ENCODE measurements at places on chromosomes 2 and 18.

GRCh38 chr2:190216829-190217228, 102.8 kb downstream of the HIBCH start:
- no peak for DNase-seq

DNA sequence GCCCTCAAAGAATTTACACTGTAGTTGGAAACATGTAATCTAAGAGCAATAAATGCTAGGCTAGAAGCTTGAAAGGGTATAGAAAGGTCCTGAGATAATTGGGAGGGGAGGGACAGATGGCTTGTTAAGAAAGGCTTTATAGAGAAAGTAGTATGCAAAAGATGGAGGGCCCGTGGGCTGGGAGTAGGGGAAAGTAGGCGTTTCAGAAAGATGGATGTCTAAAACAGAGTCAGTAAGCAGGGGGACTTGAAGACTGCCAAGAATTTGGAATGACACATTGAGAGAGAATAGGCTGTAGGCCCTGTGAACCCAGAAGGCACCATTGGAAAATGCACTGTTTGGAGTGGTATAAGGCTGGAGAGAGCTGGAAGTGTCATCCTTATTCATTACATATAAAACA, 822 bp downstream of the PSMG2 start:
- no peak for DNase-seq

DNA sequence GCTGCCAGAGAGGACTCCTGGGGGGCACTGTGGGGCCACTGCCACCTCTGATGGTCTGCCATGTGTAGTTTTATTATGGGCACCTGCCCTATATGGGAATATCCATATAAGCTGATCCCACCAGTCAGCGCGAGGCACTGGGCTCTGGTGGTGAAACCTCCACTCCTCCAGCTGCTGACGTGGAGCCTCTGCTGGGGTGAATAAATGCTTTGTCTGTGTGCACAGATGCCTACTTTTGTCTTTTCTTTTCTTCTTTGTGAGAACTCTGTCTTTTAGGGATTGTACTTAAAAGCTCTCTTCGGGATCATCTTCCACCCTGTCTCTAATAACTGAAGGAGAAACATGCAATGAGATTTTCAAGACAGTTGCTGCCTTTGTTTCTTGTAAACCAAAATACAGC, 68.9 kb upstream of the NCK2 start:
- no peak for DNase-seq

DNA sequence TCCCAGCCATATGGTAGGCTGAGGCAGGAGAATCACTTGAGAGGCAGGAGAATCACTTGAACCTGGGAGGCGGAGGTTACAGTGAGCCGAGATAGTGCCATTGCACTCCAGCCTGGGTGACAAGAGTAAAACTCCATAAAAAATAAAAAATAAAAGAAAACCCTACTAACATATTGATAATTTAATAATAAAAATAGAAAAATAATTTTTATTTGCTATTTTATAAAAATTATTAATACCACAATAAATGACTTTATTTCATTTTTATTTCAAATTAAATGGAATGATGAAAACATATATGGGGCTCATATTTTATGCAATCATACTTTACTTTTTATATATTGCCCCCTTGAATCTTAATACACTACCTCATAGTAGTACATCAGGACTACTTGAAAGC, 20.4 kb downstream of the TMEM182 start:
- no peak for DNase-seq

DNA sequence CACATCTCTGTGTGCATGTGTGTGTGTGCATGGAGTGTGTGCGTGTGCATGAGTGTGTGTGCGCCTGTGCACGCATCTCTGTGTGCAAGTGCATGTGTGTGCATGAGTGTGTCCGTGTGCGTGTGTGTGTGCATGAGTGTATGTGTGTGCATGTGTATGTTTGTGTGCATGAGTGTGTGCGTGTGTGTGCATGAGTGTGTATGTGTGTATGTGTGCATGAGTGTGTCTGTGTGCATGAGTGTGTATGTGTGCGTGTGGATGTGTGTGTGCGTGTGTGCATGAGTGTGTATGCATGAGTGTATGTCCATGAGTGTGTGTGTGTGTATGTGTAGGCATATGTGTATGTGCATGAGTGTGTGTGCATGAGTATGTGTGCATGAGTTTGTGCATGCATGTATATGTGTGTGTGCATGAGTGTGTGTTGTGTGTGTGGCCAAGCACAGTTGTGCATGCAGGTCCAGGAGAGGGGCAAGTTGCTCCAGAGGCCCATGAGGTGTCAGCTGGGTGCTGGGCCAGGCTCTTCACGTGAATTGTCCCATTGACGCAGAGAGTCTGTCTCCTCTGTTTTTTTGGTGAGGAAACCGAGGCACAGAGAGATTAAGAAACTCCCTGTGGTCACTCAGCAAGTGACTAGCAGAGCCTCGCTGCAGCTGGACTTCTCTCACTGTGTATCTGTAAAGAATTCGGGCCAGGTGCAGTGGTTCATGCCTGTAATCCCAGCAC, 75.5 kb downstream of the ASB1 start:
- no peak for DNase-seq

DNA sequence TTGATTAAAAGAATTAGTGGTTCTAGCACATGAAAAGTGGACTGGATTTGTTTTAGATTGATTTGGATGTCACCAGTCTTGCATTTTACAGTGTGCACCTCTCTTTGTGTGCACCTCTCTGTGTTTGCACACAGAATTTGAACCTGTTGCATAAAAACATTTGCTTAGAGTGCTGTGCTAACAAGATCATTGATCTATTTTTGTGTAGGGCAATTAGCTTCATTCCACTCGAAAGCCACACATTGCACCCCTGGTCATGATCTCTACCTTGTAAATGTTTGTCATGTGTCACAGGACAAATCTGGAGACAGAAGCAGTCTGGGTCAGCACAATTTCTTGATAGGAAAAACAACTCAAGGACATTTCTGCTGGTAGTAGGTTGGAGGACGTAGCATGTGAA, 258.7 kb upstream of the LINC00305 start:
- DNase-seq: no peak

DNA sequence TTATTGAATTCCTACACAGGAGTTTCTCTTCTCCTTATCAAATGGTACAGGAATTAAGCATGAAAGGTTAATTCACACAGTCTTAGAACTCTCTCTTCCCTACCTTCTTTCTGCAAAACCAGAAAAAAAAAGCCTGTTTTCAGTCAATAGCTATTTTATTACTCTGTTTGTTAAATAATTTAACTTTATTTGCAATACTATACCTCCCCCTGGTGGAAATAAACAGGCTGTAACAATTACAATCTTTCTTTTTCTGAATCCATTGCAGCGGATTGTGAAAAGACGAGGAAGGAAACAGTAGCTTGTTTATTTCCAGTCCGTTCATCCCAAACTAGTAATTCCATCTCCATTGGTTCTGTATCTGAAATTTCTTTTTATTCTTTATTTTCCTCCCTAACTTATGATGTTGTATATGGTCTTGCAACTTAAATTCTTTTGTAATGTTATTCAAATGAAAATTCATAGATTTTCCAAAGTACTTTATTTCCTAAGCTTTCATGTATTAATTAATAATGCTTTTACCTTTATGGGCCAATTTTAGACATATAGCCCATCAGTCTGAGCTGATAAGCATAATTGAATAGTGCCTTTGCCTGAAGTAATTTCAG, 165.2 kb downstream of the SH3BP4 start:
- DNase-seq: no peak

- DNase-seq: no peak
Observed at GRCh38 chr18:75475228-75475627, 47.7 kb upstream of the SMIM21 start.

DNA sequence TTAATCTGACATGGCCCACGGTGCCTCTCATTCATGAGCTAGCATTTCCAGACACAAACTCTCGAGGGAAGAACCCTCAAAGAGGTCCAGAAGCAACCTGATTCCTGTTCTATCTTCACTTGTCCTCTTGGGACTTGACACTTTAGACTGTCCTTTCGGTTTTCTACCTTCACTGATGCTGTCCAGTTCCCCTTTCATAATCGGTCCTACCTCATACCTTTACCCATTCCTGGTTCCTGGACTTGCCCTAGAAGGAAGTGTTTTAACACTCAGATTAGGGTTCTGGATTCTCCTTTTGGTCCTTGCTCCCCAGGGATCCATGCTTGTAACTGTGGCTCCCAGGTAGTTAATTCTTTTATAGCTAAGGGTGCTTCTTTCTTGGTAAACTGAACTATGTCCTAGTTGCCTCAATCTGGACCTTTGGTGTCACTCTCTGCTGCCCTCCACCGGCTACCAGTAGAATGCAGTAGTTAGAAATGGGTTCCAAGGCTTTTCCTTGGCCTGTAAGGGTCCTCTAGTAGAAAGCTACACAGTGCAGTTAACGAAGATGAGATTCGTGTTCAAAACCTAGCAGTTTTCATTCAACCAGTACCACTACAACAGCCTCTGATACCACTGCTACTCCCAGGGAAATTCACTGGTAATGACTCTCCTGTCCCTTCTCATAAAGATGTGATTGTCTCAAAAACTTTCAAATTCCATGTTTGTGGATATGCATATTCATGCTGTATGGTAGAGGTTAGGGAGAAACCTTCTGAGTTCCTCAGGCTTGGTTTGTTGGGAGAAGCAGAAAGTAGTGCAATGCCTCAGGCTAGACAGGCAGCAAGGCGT, 178.1 kb upstream of the CYP26B1 start:
- DNase-seq: no peak

- DNase-seq: no peak
Observed at GRCh38 chr2:100730290-100730868, 89.6 kb upstream of the NPAS2 start.

DNA sequence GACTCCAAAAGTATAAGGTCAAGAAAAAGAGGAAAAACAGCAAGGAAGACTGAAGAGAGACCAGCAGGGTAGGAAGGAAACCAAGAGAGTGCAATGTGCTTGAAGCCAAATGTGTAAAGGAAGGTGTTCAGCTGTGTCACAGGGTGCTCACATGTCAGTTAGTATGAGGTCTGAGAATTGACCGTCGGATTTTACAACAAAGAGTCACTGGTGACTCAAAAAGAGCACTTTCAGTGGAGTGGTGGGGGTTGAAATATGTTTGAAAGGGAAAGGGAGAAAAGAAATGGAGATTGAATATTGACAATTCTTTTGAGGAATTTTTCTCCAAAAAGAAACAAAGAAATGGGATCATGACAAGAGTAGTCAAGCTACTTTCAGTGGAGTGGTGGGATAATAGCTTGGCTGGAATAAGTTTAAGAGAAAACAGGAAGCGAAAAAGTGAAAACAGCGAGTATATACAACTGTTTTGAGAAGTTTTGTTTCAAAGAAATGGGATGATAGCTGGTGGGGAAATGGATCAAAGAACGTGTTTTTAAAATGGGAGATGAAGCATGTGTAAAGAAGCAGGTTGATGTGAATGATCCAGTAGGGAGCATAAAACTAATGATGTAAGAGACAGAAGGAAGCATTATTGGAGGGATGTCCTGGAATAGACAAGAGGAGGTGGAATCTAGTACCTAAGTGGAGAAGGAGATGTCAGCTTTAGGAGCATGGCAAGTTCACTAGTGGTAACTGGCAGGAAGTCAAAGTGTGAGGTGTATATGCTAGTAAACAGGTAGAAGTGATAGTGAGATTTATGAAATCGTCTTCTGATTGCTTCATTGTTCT, 3.6 kb upstream of the TSPYL6 start:
- DNase-seq: no peak

- no peak for DNase-seq
Observed at GRCh38 chr2:3492951-3493614, 26.2 kb downstream of the ADI1 start.

DNA sequence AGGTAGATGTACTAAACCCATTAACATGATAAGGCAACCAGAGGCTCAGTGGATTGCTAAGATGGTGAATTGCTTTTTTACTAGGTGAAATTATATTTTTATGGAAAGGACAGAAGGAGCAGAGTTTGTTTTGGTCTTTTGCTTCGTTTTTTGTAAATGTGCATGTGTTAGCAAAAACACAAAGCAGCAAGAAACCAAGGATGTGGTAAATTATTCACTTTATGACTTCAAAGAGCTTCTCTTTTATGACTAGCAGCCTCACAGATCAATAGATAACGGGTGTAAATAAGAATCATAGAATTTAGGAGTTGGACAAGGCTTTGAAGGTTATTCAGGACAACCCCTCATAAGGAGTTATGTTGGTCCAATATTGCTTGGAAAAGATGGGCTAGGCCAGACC, 615.0 kb downstream of the DPP10 start:
- DNase-seq: no peak

DNA sequence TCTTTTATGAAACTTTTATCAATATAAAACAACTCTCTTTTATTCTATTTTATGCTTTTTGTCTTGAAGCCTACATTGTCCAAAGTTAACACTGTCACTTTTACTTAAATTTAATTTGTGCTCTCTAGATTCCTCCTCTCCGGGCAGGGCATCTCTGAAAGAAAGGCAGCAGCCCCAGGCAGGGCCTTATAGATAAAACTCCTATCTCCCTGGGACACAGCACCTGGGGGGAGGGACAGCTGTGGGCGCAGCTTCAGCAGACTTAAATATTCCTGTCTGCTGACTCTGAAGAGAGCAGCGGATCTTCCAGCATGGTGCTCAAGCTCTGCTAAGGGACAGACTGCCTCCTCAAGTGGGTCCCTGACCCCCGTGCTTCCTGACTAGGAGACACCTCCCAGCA, 447.7 kb upstream of the FANCL start:
- no peak for DNase-seq

DNA sequence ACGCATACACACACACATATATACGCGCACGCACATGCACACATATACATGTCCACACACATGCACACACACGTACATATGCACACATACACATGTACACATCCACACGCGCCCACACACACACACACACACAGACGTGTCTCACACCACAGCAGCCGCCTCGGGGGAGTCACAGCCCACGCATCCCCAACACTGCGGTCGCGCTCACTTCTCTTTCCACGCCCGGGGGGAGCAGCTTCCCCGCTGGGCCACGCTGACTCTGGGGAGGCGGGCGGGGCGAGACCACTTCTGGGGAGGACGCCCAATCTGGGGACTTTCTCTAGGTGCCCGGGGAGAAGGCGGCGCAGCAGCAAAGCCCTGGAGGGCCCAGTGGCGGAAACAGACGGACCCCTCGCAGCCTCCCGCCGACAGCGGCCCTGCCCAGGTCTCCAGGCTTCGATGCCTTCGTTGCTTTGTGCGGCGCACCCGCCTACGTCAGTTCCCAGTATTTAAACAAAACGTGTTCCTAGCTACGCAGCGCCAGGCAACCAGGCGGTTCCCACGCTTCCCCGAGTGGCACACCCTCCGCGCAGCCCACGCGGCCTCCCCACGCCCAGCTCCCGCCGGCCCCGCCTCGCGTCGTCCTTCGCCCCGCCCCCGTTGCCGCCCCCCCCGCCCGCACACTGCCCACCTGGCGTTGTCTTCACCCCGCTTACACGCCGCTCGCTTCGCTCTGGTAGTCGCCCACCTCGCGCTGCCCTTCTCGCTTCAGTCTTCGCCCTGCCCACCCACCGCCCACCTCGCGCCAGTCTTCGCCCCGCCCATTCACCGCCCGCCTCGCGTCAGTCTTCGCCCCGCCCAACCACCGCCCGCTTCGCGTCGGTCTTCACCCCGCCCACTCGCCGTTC, 810 bp upstream of the RBFA start:
- no peak for DNase-seq
